ENCODE measurements at places on chromosomes 11 and 22. TPM values are rescaled to one million over a fixed set of nuclear protein-coding genes. Genes with fewer than 3 reads are reported as not detected.

- H3K4me3 ChIP-seq = no peak overlapping the region
- H3K27ac ChIP-seq = no peak overlapping the region
- peaks cover 2% of the 10 kb centered on the region for H3K27me3 ChIP-seq
These were observed 83.7 kb downstream of the CDKN1C start for GRCh38 chr11:2801711-2802388.

DNA sequence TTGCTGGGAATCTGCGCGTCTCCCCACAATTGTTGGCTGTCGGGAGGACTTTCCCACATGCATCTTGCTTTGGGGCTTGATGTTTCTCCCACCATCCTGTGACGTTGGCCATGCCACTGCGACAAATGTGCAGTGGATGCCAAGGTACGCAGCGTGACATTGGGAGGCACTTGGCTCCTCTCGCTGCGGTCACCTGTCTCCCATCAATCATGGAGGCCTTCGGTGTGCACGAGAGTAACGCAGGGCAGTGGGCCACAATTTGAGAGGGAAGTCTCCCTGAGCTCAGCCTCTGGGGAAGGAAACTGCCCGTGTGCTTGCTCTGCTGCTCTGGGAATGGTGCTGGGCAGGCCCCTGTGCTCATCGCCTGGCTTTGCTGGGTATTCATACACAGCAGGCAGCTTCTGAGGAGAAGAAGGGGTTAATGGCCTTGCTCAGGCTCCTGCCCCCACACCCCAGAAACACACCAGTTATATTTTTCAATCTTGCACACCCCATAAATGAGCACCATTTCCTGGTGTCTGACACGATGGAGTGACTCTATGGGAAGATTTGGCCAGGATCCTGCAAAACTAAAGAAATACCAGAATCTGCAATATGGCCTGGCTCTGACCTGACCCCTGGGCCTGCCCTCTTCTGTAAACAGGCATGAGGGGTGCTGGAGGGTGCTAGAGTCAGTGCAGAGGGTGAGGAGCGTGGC, 153.5 kb downstream of the ADAMTS15 start:
- H3K4me1 ChIP-seq = peaks cover 9% of the 10 kb centered on the region
- no peak for DNase-seq
- no peaks in the 10 kb centered on the region for H3K27me3 ChIP-seq
- H3K36me3 ChIP-seq = no peaks in the 10 kb centered on the region
- H3K27ac ChIP-seq = no peak overlapping the region

DNA sequence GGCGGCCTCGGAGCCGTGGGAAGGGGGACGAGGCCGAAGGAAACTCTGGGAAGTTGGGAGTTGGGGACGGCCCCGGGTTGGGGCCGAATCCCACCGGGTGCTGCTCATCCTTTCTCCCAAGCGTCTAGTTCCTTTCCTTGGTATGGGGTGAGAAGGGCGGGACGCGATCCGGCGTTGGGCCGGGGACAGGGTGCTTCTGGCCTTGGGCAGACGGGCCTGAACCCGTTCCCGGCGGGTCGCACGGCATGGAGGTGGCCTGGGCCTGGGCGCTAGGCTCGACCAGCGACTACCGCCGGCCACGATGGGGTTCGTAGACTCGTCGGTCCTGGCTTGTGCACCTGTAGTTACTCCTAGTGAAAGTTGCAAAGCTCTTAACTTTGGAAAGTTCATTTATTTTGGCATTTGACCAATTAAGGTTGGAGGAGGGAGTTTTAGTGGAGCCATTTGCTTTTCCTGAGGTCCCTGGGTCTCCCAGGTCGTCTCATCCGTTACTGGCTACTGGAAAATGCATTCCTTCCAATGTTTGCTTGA, 1.0 kb downstream of the SYT9 start:
- peak; percentile 55 for DNase-seq
- peaks cover 17% of the 10 kb centered on the region for H3K4me1 ChIP-seq
- peaks cover 57% of the 10 kb centered on the region for H3K27me3 ChIP-seq
- H3K4me3 ChIP-seq = peak overlapping the region; percentile 85
- no peaks in the 10 kb centered on the region for H3K36me3 ChIP-seq

DNA sequence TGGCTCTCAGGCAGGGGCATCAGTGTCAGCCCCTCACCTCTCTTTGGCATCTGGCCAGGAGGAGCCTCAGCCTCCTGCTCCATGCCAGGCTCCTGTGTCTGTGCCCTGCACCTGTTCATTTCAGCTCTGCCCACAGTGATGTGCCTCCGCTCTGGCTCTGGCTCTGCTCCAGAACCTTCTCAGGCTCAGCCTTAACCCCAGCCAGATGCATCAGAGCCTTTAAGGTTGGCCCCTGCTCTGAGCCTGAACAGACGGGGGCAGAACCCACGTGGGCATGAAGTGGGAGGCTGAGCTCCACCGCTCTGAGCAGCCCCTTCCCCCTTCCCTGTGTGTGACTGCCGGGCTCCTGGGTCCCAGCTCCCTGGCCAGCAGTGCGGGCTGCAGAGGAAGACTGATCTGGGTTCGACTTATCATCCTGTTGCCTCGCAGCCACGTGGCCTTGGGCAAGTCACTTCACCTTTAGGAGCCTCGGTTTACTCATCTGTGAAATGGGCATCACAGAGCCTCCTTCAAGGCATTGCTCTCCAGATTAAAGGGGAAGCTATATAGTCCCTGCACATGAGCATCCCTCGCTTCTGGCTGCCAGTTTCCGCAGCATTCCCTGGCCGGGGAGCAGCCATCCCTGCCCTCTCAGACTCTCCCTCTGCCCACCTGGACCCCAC, 44.7 kb upstream of the RTL6 start:
- H3K4me3 ChIP-seq = no peak overlapping the region
- no peaks in the 10 kb centered on the region for H3K36me3 ChIP-seq
- DNase-seq = no peak
- no peaks in the 10 kb centered on the region for H3K27me3 ChIP-seq

GRCh38 chr11:86459682-86460460, 85.2 kb downstream of the CCDC81 start:
- peak; percentile 8 for DNase-seq
- no peak overlapping the region for H3K27ac ChIP-seq
- no peaks in the 10 kb centered on the region for H3K27me3 ChIP-seq
- no peaks in the 10 kb centered on the region for H3K36me3 ChIP-seq

The NEAT1 gene
- 7.2 TPM for total RNA-seq

The ANKRD49 gene
- 16.6 TPM for total RNA-seq

DNA sequence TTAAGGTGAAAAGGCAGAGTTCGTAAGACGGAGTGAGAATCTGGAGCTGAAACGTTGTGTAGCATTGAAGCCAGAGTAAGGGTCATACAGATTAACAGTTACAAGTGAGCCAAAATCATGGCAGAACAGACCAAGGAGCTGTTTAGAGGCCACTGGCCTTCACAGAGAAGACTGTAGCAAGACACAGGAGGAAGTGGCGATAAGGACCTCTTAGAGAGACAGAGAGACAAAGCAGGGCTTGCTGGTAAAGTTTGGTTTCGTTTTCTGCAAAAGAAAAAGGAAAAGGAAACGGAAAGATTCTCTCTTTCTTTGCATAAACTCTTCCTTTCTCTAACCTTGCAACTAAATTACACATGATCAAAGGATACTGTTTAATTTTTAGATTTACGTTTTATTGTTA, 83.0 kb downstream of the AASDHPPT start:
- H3K36me3 ChIP-seq = 0 out of 2 replicates have a peak, but pooled peaks cover 4% of the 10 kb centered on the region
- H3K27ac ChIP-seq = no peak overlapping the region
- no peaks in the 10 kb centered on the region for H3K27me3 ChIP-seq
- no peak for DNase-seq
- no peak overlapping the region for H3K4me3 ChIP-seq
- no peaks in the 10 kb centered on the region for H3K4me1 ChIP-seq

Measured in GM23338 (cell line).